ENCODE measurements at places on chromosomes 11 and 22.

GRCh38 chr22:21014726-21015465 lies at the start of gene P2RX6:
Gene P2RX6, plus strand, starts transcription at chr22:21015165. Its CDS starts 10 bp downstream, at chr22:21015175.
- DNase-seq, result peak; percentile 71

DNA sequence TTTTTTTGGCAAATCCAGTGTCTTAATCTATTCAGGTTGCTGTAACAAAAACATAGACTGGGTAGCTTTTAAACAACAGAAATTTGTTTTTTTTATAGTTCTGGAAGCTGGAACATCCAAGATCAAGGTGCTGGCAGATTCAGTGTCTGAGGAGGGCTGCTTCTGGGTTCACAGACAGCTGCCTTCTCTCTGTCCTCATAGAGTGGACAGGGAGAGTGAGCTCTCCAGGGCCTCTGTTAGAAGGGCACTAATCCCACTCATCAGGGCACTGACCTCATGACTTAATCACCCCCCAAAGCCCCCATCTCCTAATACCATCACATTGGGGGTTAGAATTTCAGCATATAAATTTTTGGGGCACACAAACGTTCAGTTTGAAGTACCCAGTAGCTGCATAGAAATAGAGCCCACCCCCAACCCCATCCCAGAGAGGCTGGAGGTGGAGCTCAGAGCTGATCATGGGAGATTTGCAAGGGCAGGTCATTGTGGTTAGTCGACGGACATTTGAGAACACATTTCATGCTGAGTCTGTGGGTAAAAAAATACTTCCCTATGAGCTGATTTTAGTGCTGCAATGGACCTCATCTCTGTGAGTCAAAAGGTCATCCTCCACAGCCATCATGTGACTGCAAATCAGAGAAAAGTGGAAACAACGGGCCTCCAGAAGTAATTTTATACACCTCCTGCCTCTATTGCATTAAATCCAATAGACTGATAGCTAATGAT lies 203.1 kb upstream of the CADM1 start:
- no peak for DNase-seq

DNA sequence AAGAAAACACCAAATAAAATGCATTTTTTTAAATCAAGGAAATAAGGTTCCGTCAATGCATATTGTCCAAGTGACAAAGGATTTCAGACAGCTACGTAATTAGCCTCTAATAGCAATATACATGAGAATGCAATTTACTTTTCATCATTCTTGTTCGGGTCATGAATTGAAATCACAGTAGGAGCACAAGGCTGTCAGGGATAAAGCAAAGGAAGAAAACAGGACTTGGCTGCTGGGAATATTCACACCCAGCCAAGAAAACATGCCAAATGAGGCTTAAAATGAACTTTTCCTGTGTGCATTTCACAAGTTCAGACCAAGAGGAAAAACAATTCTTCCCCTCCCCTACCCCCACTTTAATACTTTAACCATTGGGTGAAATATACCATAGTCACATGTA lies 188.6 kb downstream of the CWF19L2 start:
- no peak for DNase-seq

DNA sequence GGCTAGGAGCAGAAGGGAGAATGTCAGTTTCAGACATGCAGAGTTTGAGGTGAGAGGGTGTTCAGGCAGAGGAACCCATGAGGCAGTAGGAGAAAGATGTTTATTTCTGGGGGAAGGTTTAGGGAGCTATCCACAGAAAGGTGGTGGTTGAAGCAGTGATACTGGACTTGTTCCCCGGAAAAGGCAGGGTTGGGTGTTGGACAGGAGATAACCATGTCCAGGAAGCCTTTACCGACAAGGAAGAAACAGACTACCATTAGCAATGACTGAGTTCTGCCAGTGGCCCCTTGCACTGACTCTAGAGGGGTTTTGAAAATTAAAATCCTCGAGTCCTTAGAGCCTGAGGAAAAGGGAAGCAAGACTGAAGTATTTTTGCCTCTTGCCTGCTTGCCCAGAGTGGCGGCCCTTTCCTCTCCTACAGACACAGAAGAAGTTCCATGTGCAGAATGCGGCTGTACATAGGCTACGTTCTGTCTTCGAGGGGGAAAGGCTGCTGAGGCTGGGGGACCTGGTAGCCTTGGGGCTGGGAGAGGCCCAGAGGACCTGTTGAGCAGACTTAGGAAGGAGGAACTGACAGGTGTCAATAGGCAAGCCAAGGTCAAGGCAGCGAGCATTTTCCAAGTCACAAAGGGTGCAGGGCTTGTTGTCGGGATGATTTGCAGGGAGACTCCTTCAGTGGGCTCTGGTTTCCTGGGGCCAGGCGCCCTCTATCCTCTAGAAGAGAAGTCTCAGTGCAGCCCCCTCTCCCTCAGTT lies 146.7 kb downstream of the LDLRAD3 start:
- DNase-seq, result no peak

DNA sequence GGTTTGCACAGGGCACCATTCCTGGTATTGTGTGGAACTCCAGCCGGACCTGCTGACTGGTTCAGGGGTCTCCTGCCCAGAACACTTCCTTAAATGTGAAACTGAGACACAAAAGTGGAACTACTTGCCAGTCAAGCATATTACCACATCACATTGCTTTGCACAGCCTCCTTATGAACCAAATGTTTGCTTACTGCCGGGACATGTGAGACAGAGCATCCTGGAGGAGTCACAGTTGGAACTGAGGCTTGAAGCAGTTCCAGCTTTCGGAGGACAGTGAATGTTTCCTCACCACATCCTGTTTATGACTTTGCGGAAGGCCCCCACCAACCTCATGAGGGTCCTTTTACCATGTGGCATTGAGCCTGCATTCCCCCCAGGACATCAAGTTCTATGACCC lies 105.8 kb upstream of the ARHGAP42 start:
- no peak for DNase-seq

- DNase-seq, result no peak
Measured at GRCh38 chr11:24383137-24383536, 113.7 kb upstream of the LUZP2 start.

DNA sequence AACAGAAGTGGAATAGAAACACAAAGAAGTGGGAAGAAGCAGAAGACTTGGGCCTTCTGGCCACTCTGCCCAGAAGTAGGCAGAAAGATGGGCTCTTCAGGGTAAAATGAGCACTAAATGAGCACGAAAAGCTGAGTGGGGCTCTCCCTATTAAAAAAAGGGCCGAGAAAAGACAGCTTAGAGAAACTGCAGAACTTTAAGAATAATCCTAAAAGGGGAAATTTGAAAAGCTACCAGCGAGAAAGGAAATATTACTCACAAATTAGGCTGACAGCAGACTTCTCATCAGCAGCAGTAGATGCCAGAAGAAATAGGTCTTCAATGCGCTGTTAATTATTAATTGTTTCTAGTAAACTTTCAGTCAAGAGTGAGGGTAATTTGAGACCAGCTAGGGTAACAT lies 78.2 kb downstream of the UVRAG start:
- DNase-seq, result no peak

DNA sequence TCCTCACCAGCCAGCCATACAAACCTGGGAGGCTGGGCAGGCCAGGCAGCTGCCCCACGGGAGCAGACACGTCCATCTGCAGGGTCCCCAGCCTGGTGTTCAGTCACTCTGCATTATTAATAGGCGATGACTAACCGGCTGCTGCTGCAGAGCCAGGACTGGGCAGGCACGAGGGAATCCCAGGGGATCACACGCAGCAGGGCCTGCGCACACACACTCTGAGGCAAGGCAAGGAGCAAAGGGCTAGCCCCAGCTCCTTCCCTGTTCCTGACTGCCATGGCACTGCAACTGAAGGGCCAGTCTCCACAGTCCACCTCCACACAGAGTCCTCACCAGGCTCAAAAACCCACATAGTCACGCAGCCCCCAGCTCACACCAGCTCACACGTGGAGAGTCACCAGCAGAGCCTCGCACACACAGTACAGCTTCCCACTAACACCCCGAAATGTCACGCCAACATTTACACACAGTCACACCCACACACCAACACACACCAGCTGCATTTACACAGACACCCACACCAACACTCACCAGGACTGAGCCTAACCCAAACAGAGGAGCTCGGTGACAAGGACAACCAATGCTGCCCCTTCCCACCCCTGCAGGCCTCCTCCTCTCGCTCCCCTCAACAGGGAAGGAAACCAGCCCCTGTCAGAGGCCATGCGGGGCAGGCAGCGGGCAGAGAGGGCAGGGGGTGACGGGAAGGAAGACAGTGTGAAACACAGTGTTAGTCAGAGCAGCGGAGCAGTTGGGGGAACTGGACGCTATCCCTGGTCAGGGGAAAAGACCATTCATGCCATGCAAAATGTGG lies 47.3 kb downstream of the NRXN2 start:
- DNase-seq, result no peak

- DNase-seq, result no peak
Measured at GRCh38 chr11:10308201-10308954, 3.5 kb downstream of the ADM start.

- DNase-seq, result no peak
Measured at GRCh38 chr11:2121227-2122130, 17.7 kb downstream of the IGF2 start.

DNA sequence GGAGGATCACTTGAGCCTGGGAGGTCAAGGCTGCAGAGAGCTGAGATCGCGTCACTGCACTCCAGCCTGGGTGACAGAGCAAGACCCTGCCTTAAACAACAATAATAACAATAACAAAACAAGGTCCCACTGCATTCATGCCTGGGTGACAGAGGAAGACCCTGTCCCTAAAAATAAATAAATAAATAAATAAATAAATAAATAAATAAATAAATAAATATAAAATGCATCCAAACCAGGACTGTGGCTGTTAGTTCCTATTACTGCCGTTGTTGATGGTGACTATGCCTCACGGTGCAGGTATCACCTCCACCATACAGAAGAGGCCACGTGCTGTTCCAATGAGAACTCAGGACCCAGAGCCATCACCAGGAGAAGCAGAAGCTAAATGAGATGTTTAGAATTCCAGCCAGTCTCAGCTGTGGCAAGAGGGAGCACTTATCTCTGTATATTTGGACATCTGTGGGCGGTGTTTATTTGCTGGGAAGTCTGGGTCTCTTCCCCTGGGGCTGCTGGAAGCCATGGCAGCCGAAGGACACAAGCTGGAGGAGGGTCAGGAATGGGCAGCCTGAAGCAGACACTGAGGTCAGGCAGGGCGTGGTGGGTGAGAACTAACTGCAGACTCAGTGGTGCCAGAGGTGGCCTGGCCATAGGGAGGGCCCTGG lies 21.6 kb downstream of the C11orf86 start:
- DNase-seq, result no peak

- peak; percentile 68 for DNase-seq
Measured at GRCh38 chr22:18156878-18157713, 7.1 kb downstream of the USP18 start.

DNA sequence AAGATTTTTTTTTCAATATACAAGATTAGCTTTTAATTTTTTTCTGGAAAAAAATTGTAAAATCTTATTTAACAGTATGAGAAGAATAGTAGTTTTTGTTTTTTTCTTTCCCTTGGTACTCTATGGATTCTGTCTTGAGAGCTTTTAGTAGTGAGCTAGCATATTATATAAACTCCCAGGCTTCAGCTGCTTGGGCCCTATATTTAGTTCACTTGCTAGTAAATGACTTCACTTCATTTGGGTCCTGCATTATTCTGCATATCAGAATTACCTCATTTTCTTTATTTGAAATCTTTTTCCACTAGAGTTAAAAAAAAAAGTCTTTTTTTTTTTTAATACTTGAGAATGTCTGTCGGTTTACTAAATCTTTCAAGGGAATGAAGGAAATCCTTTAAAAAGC lies 33.1 kb downstream of the HIPK3 start:
- DNase-seq, result no peak

- no peak for DNase-seq
Measured at GRCh38 chr11:110971140-110971539, 258.9 kb upstream of the ARHGAP20 start.

DNA sequence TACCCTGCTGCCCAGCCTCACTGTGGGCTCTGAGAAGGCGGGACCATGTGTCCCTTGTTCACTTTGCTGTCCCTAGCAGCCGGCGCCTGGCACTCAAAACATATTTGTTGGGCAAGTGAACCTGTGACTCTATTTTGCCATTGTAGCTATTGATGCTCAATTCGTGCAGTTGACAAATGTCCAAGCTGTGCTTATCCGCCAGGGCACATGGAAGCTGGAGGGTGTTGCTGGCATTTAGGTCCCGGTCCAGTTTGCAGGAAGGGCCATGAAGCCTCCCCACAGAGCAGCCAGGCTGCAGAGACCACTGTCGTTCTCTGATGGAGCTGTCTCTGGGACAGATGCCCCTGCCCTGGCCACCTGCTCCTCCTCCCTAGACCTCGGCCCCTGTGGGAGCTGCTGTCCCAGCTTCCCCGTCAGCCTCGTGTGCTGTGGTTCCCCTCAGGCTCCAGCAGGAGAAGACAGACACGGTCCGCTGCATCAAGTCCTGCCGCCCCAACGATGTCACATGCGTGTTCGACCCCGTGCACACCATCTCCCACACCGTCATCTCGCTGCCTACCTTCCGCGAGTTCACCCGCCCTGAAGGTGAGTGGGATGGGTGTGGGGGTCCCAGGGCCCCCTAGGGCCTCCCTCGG lies 71.5 kb downstream of the FBLN1 start:
- DNase-seq, result no peak

DNA sequence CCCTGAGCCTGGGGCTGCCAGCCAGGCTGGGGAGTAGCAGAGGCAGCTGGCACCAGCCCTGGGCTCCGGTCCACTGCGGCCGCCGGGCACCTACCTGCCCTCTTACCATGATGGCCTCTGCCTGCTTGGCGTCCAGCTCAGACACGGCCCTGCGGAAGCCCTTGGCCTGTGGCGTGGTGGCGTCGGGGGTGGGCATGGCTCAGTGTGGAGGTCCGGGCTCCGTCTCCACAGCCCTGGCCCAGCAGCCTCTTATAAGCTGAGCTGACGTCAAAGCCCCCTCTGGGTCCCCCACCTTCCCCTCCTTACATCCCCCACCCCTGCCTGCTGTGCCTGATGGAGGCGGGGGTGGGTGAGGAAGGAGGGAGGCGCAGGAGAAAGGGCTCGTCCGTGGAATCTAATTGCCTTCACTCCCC lies at the start of gene TH:
Gene TH (minus strand): TSS at position 225 of the 413 bp plus-strand sequence. CDS start 29 bp downstream, at position 196.
- no peak for DNase-seq

GRCh38 chr22:36015155-36015810 lies 13.3 kb downstream of the RBFOX2 start:
- no peak for DNase-seq
